CD8-positive, alpha-beta memory T cell (primary cell): ENCODE measurements at places on chromosomes 3 and 15. TPM values are rescaled to one million over a fixed set of nuclear protein-coding genes. Genes with fewer than 3 reads are reported as not detected.

DNA sequence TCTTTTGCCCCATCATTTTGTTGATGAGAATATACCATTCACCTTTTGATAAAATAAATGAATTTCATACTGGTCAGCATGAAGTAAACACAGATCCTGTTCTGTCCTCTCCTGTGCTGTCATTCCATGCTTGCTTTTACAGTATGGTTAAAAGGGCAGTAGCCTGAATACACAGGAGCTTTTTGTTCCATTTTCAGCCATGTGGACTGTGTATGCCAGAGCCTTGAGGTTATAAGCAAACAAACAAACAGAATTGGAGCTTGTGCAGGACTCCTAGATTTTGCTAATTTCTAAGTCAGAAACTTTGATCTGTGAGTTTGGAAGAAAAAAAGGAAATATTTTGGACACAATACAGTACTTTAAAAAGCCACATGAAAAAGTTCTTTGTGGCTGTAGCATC, 91.9 kb downstream of the LRRC28 start:
- DNase-seq, result no peak

GRCh38 chr3:17175187-17175807, 290.5 kb downstream of the PLCL2 start:
- no peak for DNase-seq

GRCh38 chr3:2441558-2441957, 342.9 kb downstream of the CNTN4 start:
- no peak for DNase-seq

DNA sequence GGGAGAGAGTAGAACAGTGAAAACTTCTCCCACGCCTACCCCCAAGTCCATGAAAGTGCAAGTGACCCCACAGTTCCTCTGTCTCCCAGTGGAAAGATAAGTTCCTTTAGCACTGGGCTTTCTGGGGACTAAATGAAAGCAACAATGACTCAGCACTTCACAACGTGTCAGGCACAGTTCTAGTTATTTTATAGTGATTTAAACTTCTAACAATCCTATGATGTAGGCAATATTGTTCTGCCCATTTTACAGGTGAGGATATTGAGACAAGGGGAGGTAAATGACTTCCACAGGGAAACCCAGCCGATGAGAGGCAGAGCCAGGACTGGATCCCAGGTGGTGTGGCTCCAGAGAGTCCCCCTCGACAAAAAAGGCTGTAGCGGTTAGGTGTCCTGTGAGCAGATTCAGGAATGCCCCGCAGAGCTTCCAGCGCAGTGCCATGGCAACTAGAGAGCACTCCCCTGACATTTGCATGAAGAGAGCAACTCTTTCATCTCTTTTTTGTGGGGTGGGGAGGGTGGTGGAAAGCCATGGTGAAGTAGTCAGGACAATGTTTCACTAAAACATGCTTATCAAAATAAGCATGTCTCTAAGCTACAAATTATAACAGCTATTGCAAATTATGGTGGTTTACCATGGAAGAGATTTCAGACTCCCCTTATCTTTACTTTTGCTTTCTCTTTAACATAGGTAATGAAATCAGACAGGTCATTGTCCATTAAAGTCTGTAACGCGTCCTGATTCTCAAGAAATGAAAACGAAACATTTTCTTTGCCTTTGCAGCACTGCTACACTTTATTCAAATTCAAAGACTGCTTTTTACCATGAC, 62.1 kb downstream of the NR2F2 start:
- DNase-seq, result no peak

GRCh38 chr3:58419780-58420507, 13.7 kb downstream of the PDHB start:
- DNase-seq, result no peak

DNA sequence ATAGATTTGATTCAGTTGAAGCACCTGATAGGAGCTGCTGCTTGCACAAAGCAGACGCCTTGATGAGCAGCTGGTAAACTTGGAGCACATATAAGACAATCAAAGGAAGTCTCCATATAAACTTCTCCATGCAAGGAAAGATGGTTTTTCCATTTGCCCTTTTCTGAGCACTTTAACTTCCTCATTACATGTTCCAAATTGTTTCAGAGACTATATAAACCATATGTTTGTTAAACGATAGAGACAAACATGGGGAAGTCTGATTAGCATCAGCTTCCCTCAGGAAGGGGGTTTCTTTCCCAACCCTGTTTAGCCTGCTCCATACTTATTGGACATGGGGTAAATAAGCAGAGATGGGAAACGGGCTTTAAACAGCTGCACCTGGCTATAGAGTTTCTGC, 88.0 kb downstream of the DHX36 start:
- DNase-seq, result no peak

NANOGP8 gene
- total RNA-seq, result not detected

PCSK6 gene
- 0.74 TPM for total RNA-seq

STRA6 gene
- not detected for total RNA-seq
